IMR-90 (cell line): ENCODE measurements at places on chromosomes 16 and 17. TPM values are rescaled to one million over a fixed set of nuclear protein-coding genes. Genes with fewer than 3 reads are reported as not detected.

The TBC1D3H gene
- polyA plus RNA-seq = not detected in 2 replicates

GRCh38 chr16:19136549-19137196, 22.9 kb downstream of the ITPRIPL2 start:
- H3K36me3 ChIP-seq = no peaks in the 10 kb centered on the region
- peak; percentile 53 for DNase-seq
- peaks cover 31% of the 10 kb centered on the region for H3K4me1 ChIP-seq
- no peak overlapping the region for H3K4me3 ChIP-seq

- no peak overlapping the region for H3K4me3 ChIP-seq
- H3K36me3 ChIP-seq = peaks cover 39% of the 10 kb centered on the region
- no peak overlapping the region for H3K27ac ChIP-seq
- H3K4me1 ChIP-seq = peaks cover 10% of the 10 kb centered on the region
- DNase-seq = no peak
These were observed 30.9 kb upstream of the CLEC18B start for GRCh38 chr16:74451951-74452758.

The KRTAP1-5 gene
- polyA plus RNA-seq = 27.0 and 35.9 TPM in 2 replicates

- H3K27me3 ChIP-seq = no peaks in the 10 kb centered on the region
- DNase-seq = peak; percentile 54
- H3K4me3 ChIP-seq = no peak overlapping the region
- peaks cover 35% of the 10 kb centered on the region for H3K36me3 ChIP-seq
- H3K27ac ChIP-seq = no peak overlapping the region
These were observed 67.9 kb downstream of the N4BP1 start for GRCh38 chr16:48542020-48542473.

- no peaks in the 10 kb centered on the region for H3K36me3 ChIP-seq
- peaks cover 9% of the 10 kb centered on the region for H3K4me1 ChIP-seq
- DNase-seq = no peak
These were observed 89.9 kb upstream of the C16orf82 start for GRCh38 chr16:26976873-26977272.

The TIMM22 gene
- 12.7 and 12.9 TPM in 2 replicates for polyA plus RNA-seq

DNA sequence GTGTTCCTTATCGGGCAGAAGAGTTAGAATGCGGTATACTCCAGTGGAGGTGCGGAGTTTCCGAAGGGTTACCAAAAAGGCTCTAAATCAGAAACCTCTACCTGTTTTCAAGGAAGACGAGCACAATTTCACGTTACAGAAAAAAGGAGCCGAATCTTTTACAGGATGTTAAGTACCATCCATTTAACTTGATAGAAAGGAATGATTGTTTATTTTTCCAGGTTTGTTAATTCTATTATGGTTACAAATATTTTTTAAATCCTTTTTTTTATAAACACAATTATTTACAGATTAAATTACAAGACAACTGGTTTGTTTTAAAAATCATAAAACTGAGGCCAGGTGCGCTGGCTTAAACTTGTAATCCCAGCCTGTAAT, 18.2 kb downstream of the ZNF213 start:
- H3K4me3 ChIP-seq = peak overlapping the region; percentile 59; the same call in 1 of the 2 replicates
- peaks cover 3% of the 10 kb centered on the region; the same call in 1 of the 2 replicates for H3K4me1 ChIP-seq
- no peaks in the 10 kb centered on the region for H3K36me3 ChIP-seq
- H3K27me3 ChIP-seq = no peaks in the 10 kb centered on the region
- DNase-seq = no peak

DNA sequence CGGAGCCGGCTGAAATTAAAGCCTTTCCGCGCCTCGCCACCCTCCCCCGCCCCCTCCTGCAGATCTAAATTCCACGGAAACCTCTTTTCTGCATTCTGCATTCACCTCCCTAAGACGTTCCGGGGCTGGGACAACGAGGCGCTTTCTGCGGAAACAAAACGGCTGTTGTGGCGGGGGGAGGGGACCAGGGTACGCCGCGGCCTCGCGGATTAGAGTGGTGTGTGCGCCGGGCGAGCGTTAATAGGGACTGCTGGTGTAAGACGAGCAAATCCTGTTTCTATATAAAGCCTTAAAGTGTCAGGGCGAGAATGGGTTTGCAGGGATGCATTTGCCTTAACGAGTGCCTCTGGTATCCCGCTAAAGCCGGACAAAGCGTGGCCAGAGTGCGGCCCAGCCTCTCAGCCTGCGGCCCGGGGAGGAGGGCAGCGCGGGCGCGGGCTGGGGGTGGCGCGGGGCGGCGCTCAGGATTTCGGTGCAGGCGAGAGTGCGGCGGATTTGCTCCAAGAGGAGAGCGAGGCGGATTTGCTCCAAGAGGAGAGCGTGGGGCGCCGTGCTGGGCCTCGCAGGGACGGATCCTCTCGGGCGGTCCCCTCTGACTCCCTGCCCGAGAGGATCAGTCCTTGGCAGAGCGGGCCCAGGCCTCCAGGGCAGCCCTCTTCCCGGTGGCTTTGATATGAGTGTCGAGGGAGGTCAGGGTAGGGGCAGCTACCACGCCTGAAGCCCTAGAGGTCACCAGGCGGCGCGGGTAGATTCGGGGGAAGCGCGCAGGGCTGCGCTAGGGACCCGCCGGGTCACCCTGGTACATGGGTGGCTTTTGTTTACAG, 5.1 kb downstream of the BAHCC1 start:
- peaks cover 32% of the 10 kb centered on the region for H3K4me1 ChIP-seq
- peak overlapping the region; percentile 98 for H3K27ac ChIP-seq
- no peaks in the 10 kb centered on the region; the same call in 1 of the 2 replicates for H3K36me3 ChIP-seq
- peak; percentile 60 for DNase-seq
- no peaks in the 10 kb centered on the region for H3K27me3 ChIP-seq

The KRT25 gene
- not detected in 2 replicates for polyA plus RNA-seq

- H3K4me1 ChIP-seq = no peaks in the 10 kb centered on the region
- no peak overlapping the region for H3K27ac ChIP-seq
- H3K4me3 ChIP-seq = no peak overlapping the region
- H3K27me3 ChIP-seq = peaks cover 5% of the 10 kb centered on the region
- DNase-seq = no peak
These were observed 65.7 kb upstream of the KSR1 start for GRCh38 chr17:27390540-27390939.

DNA sequence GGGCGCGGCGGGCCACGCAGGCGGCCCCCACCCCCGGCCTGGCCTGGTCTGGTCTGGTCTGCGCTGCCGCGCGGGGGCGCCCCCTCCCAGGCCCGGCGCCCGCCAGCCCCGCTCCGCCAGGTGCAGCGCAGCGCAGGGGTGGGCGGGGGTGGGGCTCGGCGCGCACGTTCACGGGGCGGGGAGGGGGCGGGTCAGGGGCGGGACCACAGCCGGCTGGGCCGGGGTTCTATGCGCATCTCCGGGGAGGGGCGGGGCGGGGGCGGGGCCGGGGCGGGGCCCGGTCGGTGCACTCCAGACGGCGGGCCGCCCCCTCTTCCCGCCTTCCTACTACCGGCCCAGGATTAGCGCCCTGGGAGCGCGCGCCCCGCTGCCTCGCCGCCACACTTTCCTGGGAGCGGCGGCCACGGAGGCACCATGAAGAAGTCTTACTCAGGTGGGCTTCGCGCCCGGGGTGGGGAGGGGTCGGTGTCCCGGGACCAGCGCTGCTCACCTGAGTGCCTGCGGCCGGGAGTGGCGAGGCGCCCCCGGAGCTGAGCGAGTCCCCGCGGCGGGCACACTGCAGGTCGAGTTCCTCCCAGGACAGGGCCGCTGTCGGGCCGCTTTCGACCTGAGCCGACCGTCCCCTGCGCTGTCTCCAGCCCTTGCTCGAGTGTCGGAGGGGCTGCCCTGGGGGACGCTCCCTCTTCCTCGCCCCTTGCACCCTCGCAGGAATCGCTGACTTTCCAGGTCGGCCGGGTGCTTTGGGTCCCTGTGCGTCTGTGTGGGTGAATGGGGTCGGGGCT, 140.5 kb downstream of the SEC14L1 start:
- H3K27me3 ChIP-seq = no peaks in the 10 kb centered on the region
- peak; percentile 29 for DNase-seq
- H3K27ac ChIP-seq = peak overlapping the region; percentile 76; the same call in 1 of the 2 replicates
- H3K36me3 ChIP-seq = no peaks in the 10 kb centered on the region

- H3K4me1 ChIP-seq = peaks cover 6% of the 10 kb centered on the region
- no peaks in the 10 kb centered on the region for H3K27me3 ChIP-seq
- H3K27ac ChIP-seq = no peak overlapping the region
- H3K4me3 ChIP-seq = no peak overlapping the region
- H3K36me3 ChIP-seq = peaks cover 41% of the 10 kb centered on the region
- DNase-seq = no peak
These were observed 6.9 kb downstream of the KAT7 start for GRCh38 chr17:49795372-49795771.

The LAT gene
- polyA plus RNA-seq = 7.4 and 7.6 TPM in 2 replicates

DNA sequence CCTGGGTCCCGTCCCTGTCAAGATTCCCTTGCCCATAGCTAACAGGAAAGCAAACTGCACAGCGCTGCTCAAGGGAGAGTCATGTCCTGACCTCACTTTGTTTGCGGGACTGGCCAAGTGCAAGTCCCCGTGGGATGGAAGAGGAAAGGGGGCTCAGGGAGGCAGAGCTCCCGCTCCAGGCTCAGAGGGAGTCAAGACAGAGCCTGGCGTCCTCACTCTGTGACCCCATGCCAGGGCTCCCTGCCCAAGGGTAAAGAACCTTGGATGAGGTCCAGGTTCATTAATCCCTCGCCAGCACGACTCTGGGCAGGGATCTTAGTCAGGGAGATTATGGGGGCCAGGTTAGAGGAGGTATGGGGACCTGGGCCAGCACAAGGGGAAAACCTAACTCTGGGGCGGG, 51.5 kb upstream of the CBX4 start:
- no peak overlapping the region for H3K27ac ChIP-seq
- peaks cover 42% of the 10 kb centered on the region for H3K27me3 ChIP-seq
- no peak overlapping the region for H3K4me3 ChIP-seq
- no peaks in the 10 kb centered on the region for H3K36me3 ChIP-seq
- DNase-seq = no peak
- no peaks in the 10 kb centered on the region for H3K4me1 ChIP-seq

- no peak overlapping the region for H3K4me3 ChIP-seq
- no peak for DNase-seq
- no peaks in the 10 kb centered on the region for H3K36me3 ChIP-seq
- H3K27me3 ChIP-seq = no peaks in the 10 kb centered on the region
- H3K4me1 ChIP-seq = 0 out of 2 replicates have a peak, but pooled peaks cover 3% of the 10 kb centered on the region
These were observed 4.0 kb upstream of the CCDC43 start for GRCh38 chr17:44693609-44694008.

DNA sequence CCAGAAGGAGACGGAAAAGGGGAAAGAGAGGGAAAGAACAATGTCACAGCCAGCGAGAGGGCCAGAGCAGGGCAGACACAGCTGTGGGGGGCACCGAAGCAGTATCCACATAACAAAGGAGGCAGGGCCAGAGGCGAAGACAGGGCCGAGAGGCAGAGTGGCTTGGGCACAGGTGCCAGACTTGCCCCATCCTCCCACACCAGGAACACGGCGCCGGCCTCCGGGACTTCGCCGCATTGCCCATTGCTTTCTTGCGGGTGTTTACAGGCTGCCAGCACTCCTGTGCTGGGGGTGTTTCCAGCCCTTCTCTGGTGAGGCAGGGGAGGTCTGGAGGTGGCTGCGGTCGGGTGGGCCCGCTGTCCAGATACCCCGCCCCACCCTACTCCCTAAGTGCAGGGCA, 78.0 kb downstream of the ENGASE start:
- no peaks in the 10 kb centered on the region for H3K36me3 ChIP-seq
- no peak for DNase-seq
- H3K4me1 ChIP-seq = no peaks in the 10 kb centered on the region
- no peak overlapping the region for H3K27ac ChIP-seq
- H3K4me3 ChIP-seq = no peak overlapping the region

DNA sequence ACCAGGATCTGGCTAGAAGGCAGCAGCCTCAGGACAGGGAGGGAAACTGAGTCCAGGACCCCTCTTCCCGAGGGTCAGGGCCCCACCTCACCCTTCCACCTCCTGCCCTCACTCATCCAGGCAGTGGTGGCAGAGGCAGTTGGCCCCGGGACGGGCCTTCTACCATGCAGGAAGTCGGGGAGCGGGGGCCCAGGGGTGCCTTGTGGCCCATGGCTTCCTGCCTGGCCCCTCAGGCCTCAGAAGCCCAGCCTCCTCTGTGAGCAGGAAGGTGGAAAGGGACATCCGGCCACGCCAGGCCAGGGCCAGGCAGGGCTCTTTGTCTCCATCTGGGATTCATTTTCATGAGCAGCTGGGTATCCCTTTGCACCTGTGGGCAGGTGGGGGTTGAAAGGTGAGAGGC, 58.5 kb downstream of the BAHCC1 start:
- H3K4me1 ChIP-seq = no peaks in the 10 kb centered on the region
- no peak for DNase-seq
- no peaks in the 10 kb centered on the region for H3K27me3 ChIP-seq
- H3K4me3 ChIP-seq = no peak overlapping the region
- no peak overlapping the region for H3K27ac ChIP-seq

The NPIPB2 gene
- 7.7 and 13.4 TPM in 2 replicates for polyA plus RNA-seq

DNA sequence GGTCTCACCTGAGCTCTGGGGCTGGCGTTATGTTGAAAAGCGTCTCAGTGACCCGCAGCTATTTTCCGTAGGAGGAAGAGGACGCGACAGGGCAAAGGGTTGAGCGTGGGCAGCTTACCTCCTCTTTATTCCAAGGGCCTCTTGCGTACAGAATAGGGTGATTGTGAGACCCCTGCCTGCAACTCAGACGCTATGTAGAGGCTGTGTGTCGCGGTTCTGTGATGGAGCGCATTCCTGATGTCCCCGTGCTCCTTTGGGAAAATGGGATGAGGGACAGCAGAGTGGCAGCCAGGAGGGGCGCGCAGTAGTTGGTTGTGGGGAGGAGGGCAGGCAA, 531 bp upstream of the CDH8 start:
- no peak for DNase-seq
- H3K36me3 ChIP-seq = no peaks in the 10 kb centered on the region
- H3K27ac ChIP-seq = no peak overlapping the region
- no peaks in the 10 kb centered on the region for H3K4me1 ChIP-seq
- H3K27me3 ChIP-seq = no peaks in the 10 kb centered on the region

The SMIM36 gene
- not detected in 2 replicates for polyA plus RNA-seq

GRCh38 chr17:64491034-64491860, 5.6 kb downstream of the POLG2 start:
- no peaks in the 10 kb centered on the region for H3K4me1 ChIP-seq
- H3K4me3 ChIP-seq = no peak overlapping the region

The SLC38A8 gene
- not detected in 2 replicates for polyA plus RNA-seq

The SPATA22 gene
- polyA plus RNA-seq = 0.23 and 0.29 TPM in 2 replicates

The PCGF2 gene
- 18.2 and 27.8 TPM in 2 replicates for polyA plus RNA-seq

The MYO19 gene
- polyA plus RNA-seq = 52.3 and 55.6 TPM in 2 replicates

GRCh38 chr17:49851387-49852291, 3.8 kb upstream of the TAC4 start:
- H3K36me3 ChIP-seq = no peaks in the 10 kb centered on the region
- peak overlapping the region; percentile 39 for H3K4me3 ChIP-seq
- peaks cover 3% of the 10 kb centered on the region; the same call in 1 of the 2 replicates for H3K4me1 ChIP-seq
- peak; percentile 59 for DNase-seq
- H3K27ac ChIP-seq = no peak overlapping the region

DNA sequence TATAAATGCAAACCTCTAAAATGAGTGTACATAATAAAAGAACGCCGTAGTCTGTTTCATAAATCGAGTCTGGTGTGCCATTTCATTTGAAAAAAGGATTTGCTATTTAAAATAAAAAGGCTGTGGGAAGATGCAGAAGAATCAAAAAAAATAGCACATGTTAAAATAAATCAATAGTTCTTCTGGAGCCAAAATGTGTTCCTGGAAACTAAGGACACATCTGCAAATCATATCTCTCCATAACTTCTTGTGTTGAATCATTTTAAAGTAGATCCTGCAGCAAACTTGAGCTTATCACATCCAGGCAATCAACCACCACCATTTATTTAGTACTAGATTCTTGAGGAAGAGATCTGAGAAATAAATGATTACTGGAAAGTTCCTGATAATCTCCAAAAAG, 29.0 kb downstream of the XPO6 start:
- peaks cover 42% of the 10 kb centered on the region for H3K4me1 ChIP-seq
- no peak for DNase-seq
- H3K36me3 ChIP-seq = peaks cover 9% of the 10 kb centered on the region
- H3K27me3 ChIP-seq = no peaks in the 10 kb centered on the region

The CES1 gene
- polyA plus RNA-seq = 0.03 and 0.04 TPM in 2 replicates

The CYB5D1 gene
- 7.0 and 8.8 TPM in 2 replicates for polyA plus RNA-seq

The ITGAD gene
- not detected in 2 replicates for polyA plus RNA-seq
